HCEC 1CT (cell line): ENCODE measurements at places on chromosomes 3 and 15.

GRCh38 chr3:138328341-138328740 lies 1.3 kb downstream of the NME9 start:
- DNase-seq = peak; percentile 58

GRCh38 chr3:156978481-156978961 lies 152.4 kb downstream of the LEKR1 start:
- no peak for DNase-seq

DNA sequence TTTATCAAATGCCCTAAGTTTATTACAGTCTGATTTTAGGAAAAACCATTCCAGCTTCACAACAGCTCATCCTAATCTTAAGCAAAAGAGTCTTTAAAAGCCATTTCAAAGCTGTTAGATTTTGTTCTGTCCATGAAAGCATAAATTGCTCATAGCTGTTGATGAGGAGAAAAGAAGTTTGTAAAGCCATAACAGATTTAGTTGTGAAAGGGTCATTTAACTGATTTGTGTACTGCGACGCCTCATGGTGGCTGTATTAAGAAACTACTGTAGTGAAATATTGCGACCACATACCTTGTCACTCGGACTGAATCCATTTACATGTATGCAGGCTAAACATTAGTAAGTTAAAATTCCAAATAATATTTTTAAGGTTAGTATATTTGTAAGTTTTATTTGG lies 20.9 kb downstream of the BBX start:
- peak; percentile 23 for DNase-seq

GRCh38 chr3:141812084-141812483 lies 48.9 kb downstream of the GRK7 start:
- DNase-seq = no peak

GRCh38 chr3:174488527-174488926 lies 370.6 kb upstream of the NAALADL2 start:
- DNase-seq = no peak

DNA sequence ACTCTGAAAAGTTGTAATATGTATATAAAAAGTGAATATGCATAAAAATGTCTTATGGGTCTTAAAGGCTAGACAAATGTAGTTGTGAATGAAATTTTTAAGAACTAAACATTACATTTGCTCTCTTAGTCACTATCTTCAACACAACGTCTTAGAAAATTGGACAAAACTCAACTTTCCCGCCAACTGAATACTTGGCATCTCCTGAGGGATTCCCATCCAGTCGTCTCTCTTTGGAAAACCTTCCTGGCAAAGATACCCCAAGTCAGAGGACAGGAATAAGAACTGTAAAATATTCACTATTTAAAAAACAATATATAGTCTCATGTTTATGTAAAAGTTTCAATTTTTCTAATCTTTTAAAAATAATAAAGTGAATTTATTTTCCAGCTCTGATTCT lies 354.8 kb downstream of the GRM7 start:
- DNase-seq = no peak

DNA sequence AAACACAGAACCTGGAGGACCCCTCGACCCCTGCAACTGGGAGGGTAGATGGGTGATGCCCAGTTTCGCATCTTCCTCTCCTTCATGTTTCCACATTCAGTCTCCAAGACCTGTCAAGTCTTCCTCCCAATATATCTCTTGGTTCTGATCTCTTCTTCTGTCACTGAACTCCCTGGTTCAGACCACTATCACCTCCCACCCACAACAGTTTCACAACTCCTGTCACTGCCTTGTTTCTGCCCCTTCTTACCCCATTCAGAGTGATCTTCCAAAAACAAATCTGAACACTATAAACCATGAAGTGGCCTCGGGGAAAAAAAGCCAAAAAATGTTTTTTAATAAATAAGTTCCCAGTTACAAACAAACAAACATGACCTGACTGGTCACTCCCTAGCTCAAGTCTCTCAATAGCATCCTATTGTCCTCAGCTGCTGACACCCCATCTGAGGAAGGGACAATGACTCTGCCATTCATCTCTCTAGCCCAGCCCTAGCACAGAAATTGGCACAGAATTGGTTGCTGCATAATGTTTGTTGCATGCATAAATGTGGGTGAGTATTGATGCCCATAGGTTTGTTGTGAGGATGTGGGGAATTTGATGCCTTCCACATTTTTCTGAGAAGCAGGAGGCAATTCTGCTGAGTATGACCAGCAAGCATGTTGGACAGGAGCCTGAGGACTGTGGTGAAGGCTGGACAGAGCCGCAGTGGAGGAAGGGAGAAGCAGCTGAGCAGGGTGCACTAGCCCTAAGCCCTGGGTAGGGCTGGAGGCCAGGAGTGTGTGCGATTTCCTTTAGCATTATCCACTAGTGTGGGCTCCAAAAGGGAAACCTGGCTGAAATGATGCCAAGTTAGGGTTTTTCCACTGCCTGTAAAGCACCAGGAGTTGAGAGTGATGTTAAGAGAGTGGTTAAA lies 12.2 kb upstream of the XYLB start:
- DNase-seq = peak; percentile 56

GRCh38 chr15:90305932-90306331 lies 40.5 kb downstream of the NGRN start:
- no peak for DNase-seq
